ENCODE measurements at places on chromosomes 2 and 18.

- DNase-seq: no peak
These were observed 153.8 kb upstream of the ZNF236 start for GRCh38 chr18:76668546-76668945.

GRCh38 chr2:223093436-223094241, 41.6 kb downstream of the KCNE4 start:
- no peak for DNase-seq

GRCh38 chr2:152446213-152446612, 111.2 kb downstream of the FMNL2 start:
- DNase-seq: no peak

DNA sequence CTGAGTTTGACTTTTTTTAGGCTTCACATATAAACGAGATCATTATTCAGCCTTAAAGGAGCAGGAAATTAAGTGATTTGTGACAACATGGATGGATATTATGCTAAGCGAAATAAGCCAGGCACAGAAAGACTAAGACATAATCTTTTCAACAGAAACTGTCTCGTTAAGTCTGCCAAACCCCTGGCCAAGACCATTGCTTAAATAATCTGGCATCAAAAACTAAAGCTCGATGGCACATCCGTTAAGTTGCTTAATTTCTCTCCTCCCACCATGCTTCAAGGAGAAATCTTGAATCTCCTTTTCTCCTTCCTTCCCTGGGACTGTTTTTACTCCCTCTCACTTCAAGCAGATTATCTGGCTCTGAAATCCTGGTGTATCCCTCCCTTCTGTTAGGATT, 140.3 kb downstream of the GALNT14 start:
- no peak for DNase-seq

GRCh38 chr18:60676815-60677214, 304.2 kb upstream of the MC4R start:
- DNase-seq: no peak

Data from activated naive CD4-positive, alpha-beta T cell treated with anti-CD3 and anti-CD28 coated beads, Interleukin-2, amount 50 U/mL, for 16 hours (primary cell).